ENCODE measurements at places on chromosomes 13 and 19.
A peak's percentile ranks its signal among the peaks of the same experiment; 100 is the strongest.

GRCh38 chr19:20422216-20423205 is 143.1 kb downstream of the ZNF737 start:
- DNase-seq = no peak

DNA sequence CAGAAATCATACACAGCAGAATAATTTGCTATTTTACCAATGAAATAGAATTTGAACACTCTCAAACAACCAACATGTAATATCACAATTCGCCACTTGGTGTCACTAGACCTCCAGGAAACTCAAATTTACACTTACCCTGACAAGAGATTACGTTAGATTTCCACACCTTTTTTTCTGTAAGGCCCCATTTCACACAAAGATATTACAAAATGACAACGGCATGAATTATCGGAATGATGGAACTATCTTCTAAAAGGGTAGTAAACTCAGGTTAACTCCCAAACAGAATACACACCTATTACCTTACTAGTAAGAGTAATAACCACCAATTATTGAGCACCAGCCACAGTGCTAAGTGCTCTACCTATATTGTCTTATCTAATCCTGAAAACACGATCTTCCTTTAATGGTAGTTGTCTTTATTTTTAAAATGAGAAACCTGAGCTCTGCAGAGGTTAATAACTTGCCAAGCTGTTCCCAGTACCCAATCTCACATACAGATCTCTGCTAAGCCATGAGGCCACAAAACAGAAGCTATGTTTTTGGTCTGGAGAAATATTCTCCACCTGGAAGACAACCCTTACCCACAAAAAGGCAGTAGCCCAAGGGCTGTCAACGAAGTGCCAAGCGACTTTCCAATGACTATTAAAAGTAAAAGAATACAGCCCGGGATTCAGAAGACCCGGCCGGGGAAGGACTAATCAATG is 152.4 kb downstream of the DCLK1 start:
- peak; percentile 22 for DNase-seq

- DNase-seq = no peak
These were observed 125.3 kb downstream of the TM9SF2 start for GRCh38 chr13:99626461-99627082.

- DNase-seq = no peak
These were observed 64.3 kb downstream of the ZNF66 start for GRCh38 chr19:20840371-20840770.

GRCh38 chr13:30898678-30899241 is 7.3 kb upstream of the MEDAG start:
- DNase-seq = peak; percentile 27

DNA sequence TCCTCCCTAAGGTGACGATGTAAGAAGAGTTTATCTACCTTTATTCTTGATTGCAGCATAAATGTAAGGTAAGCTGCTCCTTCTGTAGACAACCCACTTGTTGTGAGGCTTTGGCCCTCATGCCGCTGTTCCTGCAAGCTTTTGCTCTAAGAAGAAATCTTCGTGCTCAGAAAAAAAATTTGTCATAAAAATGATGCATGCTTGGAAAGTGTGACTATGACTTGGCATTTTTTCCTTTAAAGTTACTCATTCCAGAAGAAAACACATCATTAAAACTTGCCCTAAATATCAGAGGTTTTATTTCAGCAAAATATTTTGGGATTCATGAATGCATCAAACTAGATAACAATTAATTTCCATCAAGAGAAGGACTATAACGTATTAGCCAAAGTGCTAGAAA is 39.8 kb downstream of the KCTD12 start:
- DNase-seq = no peak

- no peak for DNase-seq
These were observed 543.1 kb upstream of the SLITRK5 start for GRCh38 chr13:87128036-87128435.

DNA sequence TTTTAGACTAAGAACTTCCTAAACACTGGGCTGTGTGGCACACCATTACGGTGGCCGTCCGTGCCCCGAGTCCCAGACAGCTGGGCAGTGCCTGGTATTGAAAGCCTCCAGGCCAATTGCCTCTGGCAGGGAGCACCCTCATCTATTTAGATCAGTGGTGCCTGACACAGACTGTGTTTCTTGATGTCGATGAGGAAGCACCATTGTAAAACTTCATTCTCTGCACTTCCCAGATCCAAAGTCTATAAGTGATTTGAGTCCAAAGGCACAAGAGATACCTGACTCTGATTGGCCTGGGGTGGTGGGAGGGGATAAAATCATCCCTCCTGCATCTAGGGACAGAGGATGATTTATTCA is 8.5 kb upstream of the STK24 start:
- no peak for DNase-seq

GRCh38 chr19:5900976-5901375 is 2.6 kb downstream of the NDUFA11 start:
- no peak for DNase-seq

DNA sequence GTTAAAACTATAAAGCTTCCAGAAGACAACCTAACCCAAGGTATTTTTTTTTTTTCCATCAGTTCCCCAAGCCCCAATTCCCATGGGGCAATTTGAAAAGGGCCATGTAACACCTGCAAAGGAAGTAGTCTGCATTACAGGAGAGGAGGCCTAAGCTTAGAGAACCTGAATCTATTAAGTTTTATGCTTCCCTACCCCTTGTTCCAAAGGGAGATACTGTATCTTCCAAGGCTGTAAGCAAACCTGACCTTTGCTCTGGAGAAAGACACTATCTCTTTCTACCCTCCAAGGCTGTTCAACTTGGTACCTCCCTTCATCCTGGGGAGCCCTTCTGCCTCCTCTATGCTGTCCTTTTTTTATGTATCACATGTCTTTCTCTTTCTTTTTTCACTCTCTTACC is 15.0 kb downstream of the KATNAL1 start:
- no peak for DNase-seq

- no peak for DNase-seq
These were observed 5.8 kb downstream of the GP6 start for GRCh38 chr19:55032170-55032800.

- DNase-seq = peak; percentile 25
These were observed 1.1 kb upstream of the APOE start for GRCh38 chr19:44904426-44904994.

DNA sequence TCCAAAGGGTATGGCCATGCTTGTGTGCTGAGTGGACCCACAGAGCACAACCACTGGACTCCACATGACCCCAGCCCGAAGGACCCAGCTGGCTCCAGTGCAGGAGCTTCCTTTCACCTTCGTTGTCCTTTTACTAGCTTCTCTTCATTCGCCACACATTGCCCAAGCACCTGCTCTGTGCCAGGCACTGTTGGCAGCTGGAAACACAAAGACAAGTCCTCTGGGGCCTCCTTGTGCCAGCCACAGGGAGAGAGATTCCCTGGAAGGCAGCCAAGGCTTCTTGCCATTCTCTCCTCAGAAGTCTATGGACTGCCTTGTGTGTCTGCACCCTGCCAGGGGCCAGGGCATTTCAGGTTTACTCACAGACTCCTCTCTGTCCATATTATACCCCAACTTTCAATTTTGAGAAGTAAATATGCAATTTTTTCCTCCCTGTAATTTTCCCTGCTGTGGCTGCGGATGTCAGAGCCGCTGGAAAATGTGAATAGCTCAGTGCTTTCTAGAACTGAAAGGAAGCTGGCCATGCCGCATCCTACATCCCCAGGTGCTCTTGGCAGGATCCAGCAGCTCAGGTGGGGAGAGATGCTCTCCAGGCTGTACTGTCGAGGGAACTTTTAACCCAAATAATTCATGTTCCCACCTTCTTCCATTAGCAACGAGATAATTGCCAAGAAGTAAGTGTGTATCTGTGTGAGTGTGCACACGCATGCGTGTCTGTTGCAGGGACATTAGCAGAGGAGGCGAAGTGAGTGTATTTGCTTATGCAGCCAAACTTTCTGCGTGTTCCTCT is 57.2 kb downstream of the CHST8 start:
- DNase-seq = no peak

GRCh38 chr13:36046672-36047071 is 84.5 kb downstream of the DCLK1 start:
- DNase-seq = no peak

- peak; percentile 9 for DNase-seq
These were observed 1.8 kb upstream of the ATP11A start for GRCh38 chr13:112687836-112688559.

DNA sequence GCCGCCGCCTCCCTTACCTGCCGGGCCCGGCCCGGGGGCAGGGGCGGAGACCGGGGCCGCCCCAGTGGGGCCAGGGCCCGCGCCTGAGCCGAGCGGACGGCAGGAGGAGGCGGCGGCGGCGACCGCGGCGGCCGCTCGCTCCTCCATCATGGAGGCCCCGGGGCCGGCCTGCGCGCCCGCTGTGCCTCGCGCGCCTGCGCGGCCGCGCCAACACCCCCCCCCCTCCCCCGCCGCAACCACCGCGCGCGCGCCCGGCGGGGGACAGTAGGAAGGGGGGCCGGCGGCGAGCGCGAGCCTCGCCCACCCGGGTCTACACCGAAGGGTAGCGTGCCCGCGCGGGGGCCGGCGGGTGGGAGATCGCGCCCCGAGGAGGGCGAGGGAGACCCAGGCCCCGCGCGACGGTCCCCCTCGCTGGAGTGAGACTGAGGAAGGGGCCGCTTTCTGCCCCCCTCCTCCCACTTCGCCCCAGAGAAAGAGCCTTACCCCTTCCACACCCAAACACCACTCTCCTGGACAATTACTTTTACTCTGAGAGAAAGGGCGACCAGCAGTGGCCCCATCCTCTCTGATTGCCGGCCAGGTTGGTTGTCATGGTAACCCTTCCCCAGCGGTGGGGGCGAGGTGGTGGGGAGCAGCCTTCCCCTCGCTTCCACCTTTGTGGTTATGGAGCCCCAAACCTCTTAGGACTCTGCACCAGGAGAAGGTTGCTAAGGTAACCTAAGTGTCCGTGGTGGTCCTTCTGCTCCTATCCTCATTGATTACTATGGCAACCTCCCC is at the start of gene STRN4:
Gene STRN4 (minus strand): TSS at position 170 of the 777 bp plus-strand sequence. CDS start 20 bp downstream, at position 150.
- DNase-seq = peak; percentile 67

DNA sequence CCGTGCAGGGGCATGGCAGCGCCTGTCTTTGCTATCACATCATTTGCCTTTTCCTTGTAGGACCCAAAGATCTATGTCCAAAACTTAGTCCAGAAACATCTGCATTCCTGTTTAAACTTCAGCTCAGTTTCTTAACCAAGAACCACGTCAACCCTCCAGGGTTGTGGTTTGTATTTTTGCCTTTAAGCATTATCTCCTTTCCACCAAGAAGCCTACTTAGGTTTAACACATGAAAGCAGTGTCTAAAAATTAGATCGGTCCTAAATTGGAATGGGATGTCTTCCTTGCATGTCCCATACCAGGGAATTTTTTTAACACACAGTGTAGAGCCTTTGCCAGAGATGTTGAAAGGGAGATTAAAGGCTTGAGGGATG is 38.8 kb downstream of the DHRS12 start:
- DNase-seq = no peak

DNA sequence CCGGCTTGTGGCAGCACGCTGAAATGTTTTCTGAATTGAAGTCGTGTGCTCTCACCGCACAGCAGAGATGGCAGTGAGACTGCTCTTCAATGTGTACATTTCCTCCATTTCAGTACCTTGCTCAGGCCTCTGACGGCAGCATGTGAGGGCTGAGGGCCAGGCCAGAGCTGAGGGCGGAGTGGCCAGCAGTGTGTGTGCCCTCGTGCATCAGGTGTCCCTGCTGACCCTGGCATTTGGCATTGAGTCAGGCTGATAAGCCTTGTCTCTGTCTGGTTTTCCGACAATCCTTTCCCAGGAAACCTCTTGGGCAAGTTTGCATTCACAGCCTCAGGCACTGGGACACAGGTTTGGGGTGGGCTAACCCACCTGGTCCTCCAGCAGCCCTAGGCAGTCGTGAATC is 62.3 kb downstream of the EFNB2 start:
- no peak for DNase-seq

GRCh38 chr19:17026706-17027534 is at the start of gene CPAMD8:
Gene CPAMD8 (minus strand): TSS chr19:17026810. CDS start chr19:17026642, 168 bp downstream.
- DNase-seq = no peak

DNA sequence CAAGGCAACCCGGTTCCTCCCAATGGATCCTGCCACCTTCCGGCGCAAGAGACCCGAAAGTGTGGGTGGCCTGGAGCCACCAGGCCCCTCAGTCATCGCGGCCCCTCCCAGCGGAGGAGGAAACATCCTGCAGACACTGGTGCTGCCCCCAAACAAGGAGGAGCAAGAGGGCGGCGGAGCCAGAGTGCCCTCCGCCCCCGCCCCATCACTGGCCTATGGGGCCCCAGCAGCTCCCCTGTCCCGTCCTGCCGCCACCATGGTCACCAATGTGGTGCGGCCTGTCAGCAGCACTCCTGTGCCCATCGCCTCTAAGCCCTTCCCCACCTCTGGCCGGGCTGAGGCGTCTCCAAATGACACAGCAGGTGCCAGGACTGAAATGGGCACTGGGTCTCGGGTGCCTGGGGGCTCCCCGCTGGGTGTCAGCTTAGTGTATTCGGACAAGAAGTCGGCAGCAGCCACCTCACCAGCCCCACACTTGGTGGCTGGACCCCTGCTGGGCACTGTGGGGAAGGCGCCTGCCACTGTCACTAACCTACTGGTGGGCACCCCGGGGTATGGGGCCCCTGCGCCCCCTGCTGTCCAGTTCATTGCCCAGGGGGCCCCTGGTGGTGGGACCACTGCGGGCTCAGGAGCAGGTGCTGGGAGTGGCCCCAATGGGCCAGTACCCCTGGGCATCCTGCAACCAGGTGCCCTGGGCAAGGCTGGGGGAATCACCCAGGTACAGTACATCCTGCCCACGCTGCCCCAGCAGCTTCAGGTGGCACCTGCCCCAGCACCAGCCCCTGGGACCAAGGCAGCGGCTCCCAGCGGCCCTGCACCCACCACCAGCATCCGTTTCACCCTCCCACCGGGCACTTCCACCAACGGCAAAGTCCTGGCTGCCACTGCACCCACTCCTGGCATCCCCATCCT is 11.2 kb upstream of the PRR19 start:
- DNase-seq = peak; percentile 60

DNA sequence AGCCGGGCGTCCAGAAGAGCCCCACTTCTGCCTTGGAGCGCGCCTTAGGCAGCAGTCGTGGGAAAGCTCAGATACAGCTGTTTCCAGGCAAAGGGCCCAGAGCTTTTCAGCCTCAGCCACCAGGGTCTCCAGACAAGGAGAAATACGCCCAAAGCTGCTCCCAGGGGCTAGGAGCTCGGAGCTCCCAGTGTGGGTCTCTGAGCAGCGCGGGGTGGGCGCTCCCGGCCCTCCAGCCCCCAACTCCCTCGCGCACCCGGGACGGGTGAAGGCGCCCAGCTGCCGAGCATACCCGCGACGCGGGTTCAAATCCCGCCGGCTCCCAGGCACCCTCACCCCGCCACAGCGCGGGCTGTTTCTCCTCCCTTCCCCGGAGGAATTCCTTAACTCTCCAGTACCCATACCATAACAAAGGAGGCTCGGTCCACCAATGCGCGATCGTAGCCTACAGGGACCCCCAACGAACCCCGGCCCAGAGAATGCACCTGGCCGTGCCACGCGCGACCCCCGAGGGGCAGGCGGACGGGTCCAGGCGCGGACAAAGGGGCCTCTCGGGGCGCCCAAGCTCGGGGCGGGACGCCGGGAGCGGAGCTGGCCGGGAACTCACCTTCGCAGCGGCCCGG is 507 bp downstream of the COL4A1 start:
- DNase-seq = no peak

- DNase-seq = no peak
These were observed 727 bp downstream of the CERS1 start for GRCh38 chr19:18895038-18895823.

- DNase-seq = no peak
These were observed 533 bp upstream of the DCAF15 start for GRCh38 chr19:13951799-13952153.
